Placental pericyte (primary cell): ENCODE measurements at places on chromosomes 16 and 17. TPM values are rescaled to one million over a fixed set of nuclear protein-coding genes. Genes with fewer than 3 reads are reported as not detected.

PIK3R6 gene
- total RNA-seq: not detected in 2 replicates

PLLP gene
- 0.14 and 0.44 TPM in 2 replicates for total RNA-seq

LPO gene
- total RNA-seq: 0.22 TPM in 1 of 2 replicates, not detected in the other

KIF1C gene
- total RNA-seq: 65.3 and 75.5 TPM in 2 replicates

CCDC144A gene
- total RNA-seq: 17.9 and 18.2 TPM in 2 replicates

TRIM25 gene
- 30.9 and 108 TPM in 2 replicates for total RNA-seq

FOXN1 gene
- not detected in 2 replicates for total RNA-seq

SMTNL2 gene
- total RNA-seq: not detected in 2 replicates

FMNL1 gene
- 15.6 and 45.3 TPM in 2 replicates for total RNA-seq
